Stimulated activated CD4-positive, alpha-beta T cell treated with anti-CD3 and anti-CD28 coated beads, Interleukin-2, amount 100 ng/mL, for 4 hours (primary cell): ENCODE measurements at places on chromosomes 3 and 15.

GRCh38 chr15:81856001-81856633 is 189.7 kb downstream of the MEX3B start:
- DNase-seq, result no peak

- no peak for DNase-seq
These were observed 262.5 kb downstream of the PLOD2 start for GRCh38 chr3:145898487-145898886.

- DNase-seq, result no peak
These were observed 121.5 kb upstream of the TSC22D2 start for GRCh38 chr3:150286390-150287147.

DNA sequence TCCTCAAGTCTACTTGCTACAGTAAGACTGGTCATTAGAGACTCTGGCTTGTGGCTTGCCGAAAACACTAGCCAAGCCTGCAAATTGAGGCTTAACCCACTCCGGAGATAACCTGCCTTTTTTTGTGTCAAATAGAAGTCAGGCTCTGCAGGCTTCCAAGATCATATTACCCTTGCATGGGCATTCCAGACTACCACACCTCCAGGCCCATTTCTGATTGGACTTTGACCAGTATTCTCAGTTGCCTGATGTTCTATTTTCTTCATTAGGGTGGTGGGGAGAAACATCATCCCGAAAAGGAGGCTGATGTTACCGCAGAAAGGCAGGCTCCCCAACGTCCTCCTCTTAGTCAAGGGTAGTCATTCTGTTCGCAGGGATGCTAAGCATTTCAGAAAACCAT is 68.1 kb upstream of the FOXP1 start:
- no peak for DNase-seq

DNA sequence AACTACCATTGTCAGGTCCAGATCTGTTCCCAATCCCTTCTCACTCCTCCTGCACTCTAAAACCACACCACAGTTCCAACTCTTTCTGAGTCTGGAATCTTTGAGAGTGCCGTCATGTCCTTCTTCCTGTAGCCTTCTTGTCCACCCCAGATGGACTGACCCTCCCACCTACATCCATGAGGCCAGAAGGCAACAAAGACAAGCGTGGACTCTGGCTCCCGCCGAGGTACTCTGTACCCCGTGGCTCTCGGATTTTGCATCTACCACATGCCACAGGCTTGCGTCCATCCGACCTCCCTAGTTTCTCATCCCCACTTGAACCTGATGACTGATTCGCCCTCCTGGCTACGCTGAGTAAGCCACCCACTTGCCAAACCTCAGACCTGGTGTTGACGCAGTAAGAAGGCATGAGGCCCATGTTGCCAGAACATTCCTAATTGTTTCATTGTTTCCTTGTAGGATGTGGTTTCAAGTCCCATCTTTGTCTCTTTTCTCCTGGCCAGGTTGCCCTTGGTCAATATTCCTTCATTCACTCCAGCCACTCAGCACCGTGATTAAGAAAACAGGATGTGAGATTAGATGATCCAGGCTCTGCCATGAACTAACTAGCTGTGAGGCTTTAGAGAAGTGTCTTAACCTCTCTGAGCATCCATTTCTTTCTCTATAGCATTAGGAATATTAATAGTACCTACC is 1.1 kb upstream of the ZBTB38 start:
- DNase-seq, result no peak

DNA sequence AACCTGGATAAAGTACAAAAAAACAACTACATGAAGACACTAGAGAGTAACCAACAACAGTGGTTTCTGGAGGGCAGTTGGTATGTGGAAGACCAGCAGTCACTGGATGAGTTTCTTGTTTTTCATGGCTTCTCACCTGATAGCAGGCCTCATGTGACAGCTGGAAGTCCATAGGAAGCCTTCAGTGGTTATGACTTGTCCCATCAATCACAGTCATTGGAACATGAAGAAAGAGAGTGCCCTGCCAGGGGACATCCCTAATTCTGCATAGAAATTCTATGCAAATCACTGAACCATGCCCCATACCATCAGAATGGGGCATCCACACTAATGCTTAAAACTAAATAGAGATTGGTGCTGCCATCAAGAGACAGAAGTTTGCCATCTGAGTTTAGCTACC is 81.6 kb downstream of the AKAP13 start:
- DNase-seq, result no peak

GRCh38 chr3:56001537-56001936 is 466.7 kb downstream of the ERC2 start:
- no peak for DNase-seq

- DNase-seq, result no peak
These were observed 23.0 kb downstream of the GSK3B start for GRCh38 chr3:120071259-120071658.

DNA sequence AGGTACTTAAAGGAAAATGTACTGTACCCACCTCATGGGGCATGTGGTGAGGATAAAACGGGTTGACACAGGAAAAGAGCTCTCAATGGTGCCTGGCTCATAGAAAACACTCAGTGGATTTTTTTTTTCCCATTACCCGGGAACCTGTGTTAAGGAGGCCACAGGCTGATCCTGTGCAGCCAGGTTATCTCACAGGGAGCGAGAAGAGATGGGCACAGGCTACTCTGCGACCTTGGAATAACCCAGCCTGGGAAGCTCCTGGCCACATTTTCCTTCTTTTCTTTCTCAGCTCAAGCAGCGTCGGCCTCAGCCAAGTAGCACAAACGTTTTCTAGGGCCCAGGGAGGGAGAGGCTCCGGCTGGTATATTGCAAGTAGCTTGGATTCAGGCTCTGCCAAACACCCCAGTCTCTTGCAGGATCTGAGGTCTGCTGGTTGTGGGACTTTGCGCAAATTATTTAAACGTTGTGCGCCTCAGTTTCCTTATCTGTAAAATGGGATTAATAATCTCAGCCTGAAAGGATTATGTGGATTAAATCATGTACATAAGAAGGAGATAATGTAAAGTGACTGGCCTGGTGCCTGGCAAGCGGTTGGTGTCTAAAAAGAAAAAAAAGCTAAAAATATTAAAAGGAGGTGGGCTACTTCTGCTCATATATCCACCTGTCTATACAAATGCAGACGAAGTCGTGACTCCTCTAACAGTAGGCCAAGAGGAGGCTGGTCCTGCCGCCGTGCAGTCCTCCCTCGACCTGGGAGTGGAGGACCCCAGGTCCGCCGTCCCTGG is 2.2 kb downstream of the FURIN start:
- no peak for DNase-seq

GRCh38 chr3:183188895-183189462 is 26.4 kb upstream of the LAMP3 start:
- DNase-seq, result peak; percentile 26

- DNase-seq, result no peak
These were observed 303.2 kb upstream of the SOX14 start for GRCh38 chr3:137460944-137461343.

DNA sequence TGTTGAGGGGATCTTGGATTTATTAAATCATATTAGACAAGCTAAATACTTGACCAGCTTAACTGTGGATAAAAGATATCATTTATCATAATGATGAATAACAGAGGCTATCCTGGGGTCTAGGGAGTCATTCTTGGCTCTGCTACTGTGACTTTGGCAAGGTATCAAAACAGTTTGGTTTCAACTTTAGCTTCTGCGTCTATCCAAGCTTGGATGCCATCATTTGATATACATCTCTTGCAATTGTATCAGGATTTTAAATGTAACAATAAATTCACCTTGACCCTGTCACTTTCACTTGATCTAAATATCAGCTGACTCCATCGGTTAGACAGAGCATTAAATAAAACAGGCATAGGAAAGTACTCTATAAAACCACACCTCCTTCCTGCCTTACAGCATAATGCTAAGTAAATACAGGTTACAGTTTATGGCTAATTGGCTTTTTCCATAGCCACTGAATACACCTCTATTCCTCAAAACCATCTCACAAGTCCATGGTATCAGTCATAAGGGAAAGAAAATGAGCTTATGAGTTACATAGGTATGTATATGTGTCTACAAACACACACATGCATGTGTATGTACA is 262.9 kb downstream of the CTNNB1 start:
- no peak for DNase-seq

GRCh38 chr3:40518848-40519247 is 5.9 kb upstream of the ZNF621 start:
- no peak for DNase-seq

- DNase-seq, result no peak
These were observed 76.8 kb downstream of the SMAD3 start for GRCh38 chr15:67142092-67142766.

- peak; percentile 8 for DNase-seq
These were observed 227.8 kb upstream of the LYSMD4 start for GRCh38 chr15:99961011-99961441.

- DNase-seq, result no peak
These were observed 127.9 kb upstream of the PFN2 start for GRCh38 chr3:150098621-150099020.

GRCh38 chr3:78926523-78926922 is 841.3 kb downstream of the ROBO1 start:
- no peak for DNase-seq

GRCh38 chr15:69081310-69082004 is 67.0 kb downstream of the NOX5 start:
- no peak for DNase-seq

- no peak for DNase-seq
These were observed 120.9 kb upstream of the P2RY1 start for GRCh38 chr3:152713989-152714388.

DNA sequence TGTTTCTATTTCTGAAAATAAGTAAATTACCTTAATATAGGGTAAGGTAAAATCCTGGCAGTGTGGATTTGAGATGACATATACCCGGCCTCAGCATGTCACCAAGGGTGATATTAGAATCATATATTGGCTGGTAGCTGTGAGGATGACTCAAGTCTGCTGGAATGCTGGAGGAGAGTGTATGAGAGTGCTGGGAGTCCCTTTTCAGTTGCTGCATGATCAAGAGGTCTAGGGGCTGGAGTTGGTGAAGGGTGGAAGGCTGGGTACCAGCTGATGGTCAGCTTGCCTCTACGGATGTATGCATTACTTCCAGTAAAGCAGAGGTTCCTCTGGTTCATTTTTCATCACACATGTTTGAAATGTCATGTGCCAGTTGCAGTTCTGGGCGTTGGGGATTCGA is 40.6 kb downstream of the SLC25A26 start:
- DNase-seq, result no peak
